ENCODE measurements at places on chromosomes 5 and 9.

DNA sequence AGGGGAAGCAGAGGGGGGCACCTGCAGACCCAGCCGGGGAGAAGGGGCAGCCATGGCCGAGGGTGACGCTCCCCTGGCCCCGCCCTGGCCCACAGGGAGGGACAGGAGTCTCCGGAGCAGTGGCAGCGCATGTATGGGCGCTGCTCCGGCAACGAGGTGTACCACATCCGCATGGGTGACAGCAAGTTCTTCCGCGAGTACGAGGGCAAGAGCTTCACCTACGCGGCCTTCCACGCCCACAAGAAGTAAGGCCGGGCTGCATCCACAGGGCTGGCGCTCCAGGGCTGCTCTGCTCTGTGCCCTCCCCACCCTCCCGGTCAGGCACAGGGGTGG, 68.2 kb downstream of the KCNT1 start:
- no peak for DNase-seq

DNA sequence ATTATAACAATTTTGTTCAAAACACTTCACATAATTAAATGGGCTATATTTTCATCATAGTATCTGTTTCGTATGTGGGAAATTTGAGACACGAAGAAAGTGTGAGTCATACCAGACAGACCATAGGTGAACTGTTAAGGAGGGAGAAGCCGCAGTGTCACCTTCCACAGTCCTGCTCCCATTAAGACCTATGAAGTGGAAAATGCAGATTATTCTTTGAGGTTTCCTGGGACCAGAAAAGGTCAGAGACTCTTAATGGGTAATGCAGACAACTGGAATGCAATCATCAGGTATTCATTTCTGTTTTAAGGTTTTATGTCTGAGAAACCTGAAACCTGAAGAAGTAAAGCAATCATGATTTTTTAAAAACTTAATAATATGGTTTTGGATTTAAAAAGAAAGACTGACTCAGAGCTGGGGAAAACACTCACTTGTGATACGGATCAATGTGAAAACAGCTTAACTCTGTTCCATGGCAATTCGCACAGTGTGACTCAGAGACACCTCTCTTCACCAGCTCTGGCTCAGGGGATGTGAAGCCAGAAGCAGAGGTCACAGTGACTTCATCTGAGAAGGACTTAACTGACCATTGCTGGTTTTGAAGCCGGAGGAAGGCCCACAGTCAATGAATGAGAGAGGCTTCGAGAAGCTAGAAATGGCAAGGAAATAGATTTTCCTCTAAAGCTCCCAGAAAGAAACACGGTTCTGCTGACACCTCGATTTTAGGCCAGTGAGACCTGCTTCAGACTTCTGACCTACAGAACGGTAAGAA, 17.2 kb upstream of the GCNT1 start:
- DNase-seq, result no peak

DNA sequence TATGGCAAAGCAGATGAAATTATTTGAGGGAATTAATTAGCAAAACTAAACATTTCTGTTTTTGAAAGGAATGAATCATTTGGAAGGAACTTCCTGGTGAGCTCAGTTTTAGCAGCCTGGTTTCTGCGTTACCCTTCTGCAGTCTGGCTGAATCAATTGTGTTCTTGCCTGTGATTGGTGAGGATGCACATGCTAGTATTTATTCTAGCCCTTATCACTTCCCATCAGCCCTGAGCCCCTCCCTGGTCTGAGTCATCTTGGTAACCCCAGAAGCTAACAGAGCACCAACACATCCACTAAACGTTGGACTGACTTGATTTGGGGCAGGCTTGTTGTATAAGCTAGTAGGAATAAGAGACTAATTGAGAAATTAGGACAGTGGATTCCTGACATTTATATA, 6.6 kb downstream of the TJP2 start:
- DNase-seq, result peak; percentile 13

- DNase-seq, result no peak
Observed at GRCh38 chr5:36066540-36067210, at the start of gene UGT3A2. Gene UGT3A2, minus strand, starts transcription at chr5:36066882. Its CDS starts 93 bp downstream, at chr5:36066789.

DNA sequence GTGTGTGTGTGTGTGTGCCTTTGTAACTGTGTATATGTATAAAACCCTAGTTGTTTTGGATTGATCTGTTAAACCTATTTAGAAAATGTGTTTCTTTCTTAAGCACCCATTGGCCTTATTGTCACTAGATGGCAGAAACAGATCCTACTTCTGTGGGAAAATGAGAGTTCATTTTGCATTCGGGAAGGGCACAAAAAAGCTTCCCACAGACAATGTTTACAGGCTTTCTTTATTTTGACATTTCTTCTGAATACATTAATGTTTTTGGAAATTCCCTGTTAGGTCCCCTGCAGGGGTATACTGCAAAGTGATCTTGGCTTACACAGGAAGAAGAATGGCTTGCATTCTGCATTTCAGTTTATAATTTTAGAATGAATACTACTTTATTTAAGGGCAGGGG, 481.8 kb upstream of the ARRDC3 start:
- DNase-seq, result no peak

DNA sequence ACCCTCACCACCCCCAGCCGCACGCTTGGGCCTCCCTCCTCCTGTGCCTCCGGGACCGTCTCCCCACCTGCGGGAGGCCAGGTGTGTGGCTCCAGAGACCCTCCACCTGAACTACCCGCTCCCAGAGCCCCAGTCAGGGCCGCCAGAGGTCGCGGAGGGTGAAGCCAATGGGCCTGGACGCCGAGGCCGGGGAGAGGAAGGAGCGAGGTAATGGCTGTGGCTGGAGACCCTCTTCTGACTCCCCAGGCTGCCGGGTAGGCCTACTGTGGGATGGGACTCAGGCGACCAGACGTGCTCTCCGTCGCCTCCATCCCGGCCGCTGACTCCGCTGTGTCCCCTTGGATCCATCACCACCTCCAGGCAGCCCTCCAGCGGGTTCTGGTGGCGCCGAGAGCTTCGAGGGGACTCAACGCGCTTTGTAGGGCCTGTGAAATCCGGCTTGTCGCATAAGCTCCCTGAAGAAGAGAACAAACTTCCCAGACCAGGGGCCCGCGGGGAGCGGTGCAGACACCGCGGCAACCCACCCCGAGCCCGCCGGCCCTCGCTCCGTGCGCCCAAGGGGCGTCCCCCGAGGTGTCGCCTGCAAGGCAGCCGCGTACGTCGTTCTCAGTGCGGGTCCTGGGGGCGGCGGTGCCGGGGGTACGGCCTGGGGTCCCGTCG, 12.6 kb downstream of the IRX2 start:
- DNase-seq, result no peak

DNA sequence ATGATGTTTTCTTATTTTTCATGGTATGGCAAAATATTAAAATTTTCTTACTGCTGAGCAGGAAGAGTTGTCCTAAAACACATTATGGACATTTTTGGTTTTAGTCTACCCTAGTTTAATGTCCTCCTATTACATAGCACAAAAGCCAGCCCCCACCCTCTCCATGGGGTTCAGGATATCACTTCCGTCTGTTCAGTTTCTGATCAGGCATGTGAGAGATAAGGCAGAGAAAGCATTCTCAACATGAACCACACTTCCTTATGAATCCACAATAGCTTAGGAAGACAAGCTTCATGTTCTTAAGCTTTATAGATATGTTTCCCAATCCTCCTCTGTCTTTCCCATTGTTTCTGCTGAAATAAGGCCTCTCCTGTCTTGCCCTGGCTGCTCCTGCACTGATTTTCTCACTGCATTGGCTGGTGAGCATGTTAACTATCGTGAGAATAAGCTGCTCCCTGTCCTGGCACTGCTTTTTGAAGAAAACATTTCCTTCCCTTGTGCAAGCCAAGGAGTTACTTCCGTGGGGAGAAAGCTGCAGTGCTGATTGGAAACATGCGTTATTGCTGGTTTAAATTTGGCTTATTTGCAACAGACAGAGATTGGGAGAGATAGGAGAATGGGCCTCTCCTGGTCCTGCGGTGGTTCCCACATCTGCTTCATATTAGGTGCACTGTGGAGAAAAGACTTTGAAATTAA, 260.3 kb upstream of the RPS23 start:
- no peak for DNase-seq

- DNase-seq, result no peak
Observed at GRCh38 chr9:130328349-130328801, 62.8 kb downstream of the HMCN2 start.
